Bladder microvascular endothelial cell (primary cell): ENCODE measurements at places on chromosomes 3 and 15. TPM values are rescaled to one million over a fixed set of nuclear protein-coding genes. Genes with fewer than 3 reads are reported as not detected.

CHST13 gene
- total RNA-seq = not detected in 2 replicates

EFCAB12 gene
- total RNA-seq = 0.06 TPM in 1 of 2 replicates, not detected in the other

EFHB gene
- 0.25 TPM in 1 of 2 replicates, not detected in the other for total RNA-seq

PARP15 gene
- 0.32 and 0.38 TPM in 2 replicates for total RNA-seq

GP9 gene
- not detected in 2 replicates for total RNA-seq

COL6A5 gene
- total RNA-seq = not detected in 2 replicates

GOLIM4 gene
- 24.6 and 40.8 TPM in 2 replicates for total RNA-seq

DUOXA2 gene
- total RNA-seq = not detected in 2 replicates

IGF2BP2 gene
- total RNA-seq = 15.9 and 60.4 TPM in 2 replicates

RBP2 gene
- total RNA-seq = not detected in 2 replicates

FAM81A gene
- under 0.01 and 0.06 TPM in 2 replicates for total RNA-seq
